A549 treated with Hydrocortisone at 1 μM for 4 hours (cell line): ENCODE measurements at places on chromosomes 11 and 22. TPM values are rescaled to one million over a fixed set of nuclear protein-coding genes. Genes with fewer than 3 reads are reported as not detected.

The FOSL1 gene
- 97.6 to 169 TPM (median 123 TPM) in 5 replicates for total RNA-seq

The KDM4E gene
- not detected in 5 replicates for total RNA-seq

The TMPRSS4 gene
- not detected in 5 replicates for total RNA-seq

The PLA2G6 gene
- 3.7 to 5.3 TPM (median 4.4 TPM) in 5 replicates for total RNA-seq

The PC gene
- total RNA-seq: 32.4 to 42.9 TPM (median 38.0 TPM) in 5 replicates

The PHF5A gene
- total RNA-seq: 56.7 to 74.3 TPM (median 61.5 TPM) in 5 replicates

The GSC2 gene
- 0.10 to 0.18 TPM in 2 of 5 replicates, not detected in the others for total RNA-seq

The CHCHD10 gene
- 67.1 to 200 TPM (median 191 TPM) in 5 replicates for total RNA-seq
